ENCODE measurements at places on chromosomes 6 and 20. TPM values are rescaled to one million over a fixed set of nuclear protein-coding genes. Genes with fewer than 3 reads are reported as not detected.

The PCK1 gene
- total RNA-seq, result not detected

DNA sequence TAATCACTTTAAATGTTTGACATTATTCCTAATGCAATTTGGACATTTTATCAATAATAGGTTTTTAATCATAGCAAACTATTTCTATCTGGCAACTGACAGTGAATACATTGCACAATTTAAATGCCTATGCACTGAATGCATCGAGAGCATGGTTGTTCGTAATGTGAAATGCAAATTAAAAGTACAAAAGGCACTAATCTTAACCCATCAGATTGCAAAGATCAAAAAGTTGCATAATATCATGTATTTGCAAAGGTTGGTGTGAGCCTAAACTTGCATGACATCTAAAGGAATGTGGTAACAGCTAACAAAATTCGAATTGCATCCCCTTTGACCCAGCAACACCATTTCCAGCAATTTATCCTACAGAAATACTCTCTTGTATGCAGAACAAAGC, 469.9 kb upstream of the IRAK1BP1 start:
- H3K27ac ChIP-seq, result no peak overlapping the region
- no peaks in the 10 kb centered on the region for H3K27me3 ChIP-seq
- H3K4me1 ChIP-seq, result no peaks in the 10 kb centered on the region
- DNase-seq, result no peak

DNA sequence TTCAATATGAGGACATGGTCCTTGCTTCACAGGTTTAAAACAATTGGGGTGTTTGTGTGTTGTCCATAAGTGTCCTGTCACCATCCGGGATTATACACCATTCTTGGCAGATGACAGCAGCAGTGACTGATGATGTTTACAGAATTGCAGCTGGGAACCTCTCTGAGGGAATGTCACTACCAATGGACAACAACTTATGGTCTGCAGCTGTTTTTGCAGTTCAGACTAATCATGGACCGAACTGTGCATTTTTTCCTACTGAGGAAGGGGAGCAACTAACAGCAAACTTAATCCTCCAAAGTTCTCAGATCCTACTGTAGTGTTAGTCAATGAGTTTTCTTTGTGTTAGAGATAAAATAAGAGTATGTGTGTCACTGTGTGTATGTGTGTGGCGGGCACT, 26.0 kb downstream of the FAM229B start:
- no peaks in the 10 kb centered on the region for H3K36me3 ChIP-seq
- H3K27ac ChIP-seq, result no peak overlapping the region
- DNase-seq, result no peak
- no peak overlapping the region for H3K4me3 ChIP-seq

- H3K4me3 ChIP-seq, result no peak overlapping the region
- no peak overlapping the region for H3K27ac ChIP-seq
- H3K36me3 ChIP-seq, result no peaks in the 10 kb centered on the region
- H3K27me3 ChIP-seq, result peaks cover 5% of the 10 kb centered on the region
- H3K4me1 ChIP-seq, result peaks cover 12% of the 10 kb centered on the region
- no peak for DNase-seq
Measured at GRCh38 chr6:152298055-152298647, 339.0 kb downstream of the SYNE1 start.

The DLK2 gene
- 0.18 TPM for total RNA-seq

DNA sequence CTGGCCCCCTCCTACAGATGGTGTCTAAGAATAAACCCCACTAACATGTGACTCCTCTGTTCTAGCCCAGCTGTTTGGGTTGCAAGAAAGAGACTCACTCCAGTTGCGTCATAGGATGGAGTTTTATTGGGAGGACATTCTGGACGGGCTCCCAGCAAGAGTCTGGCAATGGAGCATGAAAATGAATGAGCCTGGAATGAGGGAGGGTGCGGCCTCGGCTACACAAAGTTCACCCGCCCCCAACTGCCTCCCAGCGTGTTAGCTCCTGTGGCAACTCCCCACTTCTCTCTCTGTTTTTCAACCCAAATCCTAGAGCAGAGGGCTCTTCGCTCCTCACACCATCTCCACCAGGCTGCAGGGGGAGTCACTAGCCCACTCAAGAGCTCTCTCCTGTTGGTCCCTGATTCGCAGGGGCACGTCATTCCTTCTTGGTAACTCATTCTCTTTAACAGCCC, 5.1 kb upstream of the ADAM33 start:
- DNase-seq, result no peak
- H3K27ac ChIP-seq, result no peak overlapping the region
- H3K36me3 ChIP-seq, result no peaks in the 10 kb centered on the region
- no peaks in the 10 kb centered on the region for H3K4me1 ChIP-seq
- no peak overlapping the region for H3K4me3 ChIP-seq
- peaks cover 3% of the 10 kb centered on the region for H3K27me3 ChIP-seq

The TUBE1 gene
- total RNA-seq, result 13.7 TPM

DNA sequence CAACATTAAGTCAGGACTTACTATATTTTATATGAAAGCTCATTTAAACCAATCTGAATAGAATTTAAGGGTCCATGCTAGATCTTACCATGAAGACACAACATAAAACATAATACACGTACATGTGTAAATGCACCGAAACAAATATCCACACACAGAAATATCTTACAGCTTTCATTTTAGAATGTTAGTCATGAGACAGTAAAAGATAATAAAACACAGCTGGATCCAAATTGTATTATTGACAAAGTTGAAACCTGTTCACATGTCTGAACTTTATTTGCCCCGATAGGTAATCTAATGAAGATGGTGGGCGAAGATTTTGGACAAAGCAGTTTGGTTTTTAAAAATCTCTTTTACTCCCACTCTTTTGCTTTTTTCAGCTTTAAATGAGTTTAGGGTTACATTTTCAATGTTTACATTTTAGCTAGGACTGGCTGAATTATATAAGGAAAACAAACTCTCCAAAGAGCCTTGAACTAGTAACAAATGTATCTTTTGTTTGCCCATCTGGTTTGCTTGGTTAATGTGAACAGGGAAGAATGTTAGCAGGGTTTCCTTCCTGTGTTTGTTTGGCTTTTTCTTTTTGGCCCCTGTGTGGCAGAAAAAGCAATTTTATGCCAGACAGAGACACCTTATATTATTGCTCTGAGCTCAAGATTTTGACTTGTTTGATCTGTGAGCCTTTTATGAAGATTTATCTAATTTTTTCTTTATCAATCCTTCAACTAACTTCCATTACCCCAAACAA, 5.1 kb upstream of the TMEM181 start:
- H3K36me3 ChIP-seq, result no peaks in the 10 kb centered on the region
- peak overlapping the region; percentile 99 for H3K27ac ChIP-seq
- H3K4me1 ChIP-seq, result peaks cover 42% of the 10 kb centered on the region
- DNase-seq, result no peak

The SIRPD gene
- total RNA-seq, result not detected

GRCh38 chr6:162226803-162227202, 500.8 kb downstream of the PRKN start:
- no peak for DNase-seq
- peaks cover 11% of the 10 kb centered on the region for H3K4me1 ChIP-seq
- no peaks in the 10 kb centered on the region for H3K27me3 ChIP-seq
- no peak overlapping the region for H3K4me3 ChIP-seq
- H3K27ac ChIP-seq, result no peak overlapping the region

The RAET1L gene
- total RNA-seq, result not detected

GRCh38 chr20:25035921-25036320, 22.0 kb downstream of the ACSS1 start:
- H3K4me1 ChIP-seq, result peaks cover 48% of the 10 kb centered on the region
- peak overlapping the region; percentile 38 for H3K27ac ChIP-seq

DNA sequence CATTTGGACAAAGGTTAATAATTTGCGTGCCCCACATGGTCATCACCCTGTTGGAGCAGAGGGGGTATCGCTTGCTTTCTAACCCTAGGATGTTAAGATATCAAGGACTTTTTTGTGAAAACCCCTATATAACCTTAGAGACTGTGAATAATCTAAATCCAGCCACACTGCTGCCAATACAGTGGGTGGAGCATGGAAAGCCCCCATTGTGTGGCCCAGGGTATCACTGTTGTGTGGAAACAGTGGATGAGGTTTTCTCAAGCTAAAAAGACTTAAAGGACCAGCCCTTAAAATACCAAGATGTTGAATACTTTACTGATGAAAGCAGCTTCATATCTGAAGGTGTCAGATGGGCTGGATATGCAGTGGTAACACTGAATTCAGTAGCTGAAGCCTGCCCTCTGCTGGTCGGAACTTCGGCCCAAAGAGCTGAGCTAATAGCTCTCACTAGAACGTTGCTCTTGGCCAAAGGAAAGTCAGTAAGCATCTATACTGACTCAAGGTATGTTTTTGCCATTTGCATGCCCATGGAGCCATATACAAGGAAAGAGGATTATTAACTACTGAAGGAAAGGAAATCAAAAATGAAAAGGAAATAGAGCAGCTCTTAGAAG, 695.2 kb downstream of the PHF3 start:
- H3K27me3 ChIP-seq, result no peaks in the 10 kb centered on the region
- peak; percentile 74 for DNase-seq
- H3K4me1 ChIP-seq, result peaks cover 5% of the 10 kb centered on the region
- peaks cover 10% of the 10 kb centered on the region for H3K36me3 ChIP-seq
- H3K4me3 ChIP-seq, result no peak overlapping the region

DNA sequence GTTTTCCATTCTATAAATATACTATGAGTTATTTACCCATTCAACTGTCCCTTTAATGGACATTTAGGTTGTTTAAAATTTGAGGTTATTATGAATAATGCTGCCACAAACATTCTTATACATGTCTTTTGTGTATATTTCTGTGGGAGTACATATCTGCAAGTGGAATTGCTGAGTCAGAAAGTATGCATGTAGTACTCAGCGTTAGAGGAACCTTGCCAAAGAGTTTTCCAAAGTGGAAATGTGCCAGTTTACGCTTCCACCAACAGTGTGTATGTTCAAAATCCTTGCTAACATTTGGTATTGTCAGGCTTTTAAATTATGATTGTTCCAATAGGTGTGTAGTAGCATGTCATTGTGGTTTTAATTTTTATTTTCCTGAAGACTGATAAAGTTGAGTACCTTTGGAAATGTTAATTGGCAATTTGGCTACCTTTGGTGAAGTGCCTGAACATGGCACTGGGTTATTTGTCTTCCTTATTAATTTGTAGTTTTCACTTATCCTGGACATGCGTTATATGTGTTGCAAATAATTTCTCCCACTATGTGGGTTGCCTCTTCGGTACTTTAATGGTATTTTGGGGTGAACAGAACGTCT, 341.2 kb downstream of the CD83 start:
- no peak overlapping the region for H3K4me3 ChIP-seq
- peaks cover 4% of the 10 kb centered on the region for H3K27me3 ChIP-seq
- H3K4me1 ChIP-seq, result peaks cover 4% of the 10 kb centered on the region
- H3K27ac ChIP-seq, result no peak overlapping the region

DNA sequence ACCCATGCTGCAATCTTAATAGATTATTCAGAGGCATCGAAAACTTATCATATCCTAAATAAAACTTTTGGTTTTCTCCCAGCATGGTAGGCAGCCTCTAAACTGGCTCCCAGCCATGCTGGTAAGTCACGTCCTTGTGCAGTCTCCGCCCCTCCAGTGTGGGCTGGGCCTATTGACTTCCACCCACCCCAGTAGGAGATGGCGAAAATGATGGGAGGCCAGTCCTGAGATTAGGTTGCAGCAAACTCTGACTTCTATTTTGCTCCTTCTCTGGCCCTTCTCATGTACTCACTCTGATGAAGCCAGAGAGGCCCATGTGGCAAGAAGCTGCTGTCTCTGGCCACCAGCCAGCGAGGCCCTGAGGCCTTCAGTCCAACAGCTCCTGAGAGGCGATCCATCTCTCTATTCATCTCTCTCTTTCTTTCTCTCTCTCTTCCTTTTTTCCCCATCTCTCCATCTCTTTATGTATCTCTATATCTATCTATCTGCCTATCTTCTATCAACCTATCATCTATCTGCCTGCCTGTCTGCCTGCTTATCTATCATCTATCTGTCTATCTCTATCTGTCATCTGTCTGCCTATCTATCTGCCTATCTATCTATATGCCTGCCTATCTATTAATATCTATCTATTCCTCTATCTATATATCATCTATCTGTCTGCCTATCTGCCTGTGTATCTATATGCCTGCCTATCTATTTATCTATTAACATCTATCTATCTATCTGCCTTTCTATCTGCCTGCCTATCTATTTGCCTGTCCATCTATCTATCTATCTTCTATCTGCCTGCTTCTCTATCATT, 52.7 kb upstream of the STX16 start:
- no peak overlapping the region for H3K27ac ChIP-seq
- H3K4me3 ChIP-seq, result no peak overlapping the region
- no peaks in the 10 kb centered on the region for H3K4me1 ChIP-seq
- H3K27me3 ChIP-seq, result no peaks in the 10 kb centered on the region

- H3K4me3 ChIP-seq, result no peak overlapping the region
- no peak overlapping the region for H3K27ac ChIP-seq
- H3K4me1 ChIP-seq, result no peaks in the 10 kb centered on the region
- H3K36me3 ChIP-seq, result no peaks in the 10 kb centered on the region
Measured at GRCh38 chr6:25253351-25253750, 25.8 kb upstream of the CARMIL1 start.

The BPIFA1 gene
- total RNA-seq, result not detected

GRCh38 chr6:24882835-24883555, 52.8 kb downstream of the RIPOR2 start:
- no peak overlapping the region for H3K4me3 ChIP-seq
- no peak overlapping the region for H3K27ac ChIP-seq

DNA sequence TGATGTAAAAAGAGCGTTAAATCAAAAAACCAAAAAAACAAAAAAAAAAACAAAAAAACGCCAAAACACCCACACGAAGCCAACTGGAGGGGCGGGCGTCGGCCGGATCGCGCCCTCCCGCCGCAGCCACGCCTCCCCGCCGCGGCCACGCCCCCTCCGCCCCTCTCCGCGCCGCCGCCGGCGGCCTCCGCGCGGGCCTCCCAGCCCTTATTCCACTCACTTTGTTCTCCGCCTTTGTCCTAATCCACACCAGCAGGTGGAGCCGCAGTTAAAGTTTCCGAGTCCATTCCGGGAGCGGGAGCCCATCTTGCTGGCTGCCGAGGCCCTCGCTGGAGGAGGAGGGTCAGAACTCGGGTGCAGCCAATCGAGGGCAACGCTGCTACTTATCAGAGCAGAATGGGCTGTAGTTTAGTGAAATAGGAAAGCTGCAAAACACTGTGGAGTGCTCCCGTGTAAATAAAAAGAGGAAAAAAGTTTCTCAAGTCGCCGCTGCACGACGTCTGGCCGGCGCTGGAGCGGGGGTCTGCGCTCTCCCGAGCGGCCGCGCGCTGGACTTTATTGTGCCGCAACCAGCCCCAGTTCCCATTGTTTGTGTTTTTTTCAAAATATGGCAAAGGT, at the start of gene ASF1A:
ASF1A (plus strand) TSS at position 346 of the 618 bp plus-strand sequence; CDS start at position 608, 262 bp downstream.
- H3K27me3 ChIP-seq, result peaks cover 12% of the 10 kb centered on the region
- H3K4me3 ChIP-seq, result peak within 1 kb of the TSS; percentile 93
- H3K4me1 ChIP-seq, result peaks cover 25% of the 10 kb centered on the region
- H3K27ac ChIP-seq, result peak within 1 kb of the TSS; percentile 99
- DNase-seq, result peak; percentile 97

DNA sequence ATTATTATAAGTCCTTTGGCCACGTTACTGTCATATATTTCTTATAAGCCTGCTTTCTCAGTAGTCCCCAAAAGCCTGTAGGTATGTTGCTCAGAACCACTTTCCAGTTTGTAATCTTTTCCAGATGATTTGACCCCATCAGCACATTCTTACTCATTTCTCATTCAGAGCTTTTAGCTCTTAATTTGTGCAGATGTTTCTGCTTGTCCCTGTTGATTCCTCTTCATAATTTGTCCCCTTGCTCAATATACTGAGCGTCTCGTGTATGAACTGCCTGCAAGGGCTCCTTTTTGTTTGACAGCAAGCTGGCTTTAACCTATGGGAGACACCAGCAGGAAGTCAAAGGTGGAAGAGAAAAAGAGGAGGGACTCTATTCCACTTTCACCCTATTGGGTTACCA, 733.8 kb upstream of the GJE1 start:
- no peak overlapping the region for H3K27ac ChIP-seq
- peaks cover 4% of the 10 kb centered on the region for H3K4me1 ChIP-seq
- DNase-seq, result no peak
- no peak overlapping the region for H3K4me3 ChIP-seq
- H3K36me3 ChIP-seq, result no peaks in the 10 kb centered on the region
- peaks cover 1% of the 10 kb centered on the region for H3K27me3 ChIP-seq
